Upper lobe of left lung (tissue), 6 donors: ENCODE measurements at places on chromosomes 1 and 21. TPM values are rescaled to one million over a fixed set of nuclear protein-coding genes. Genes with fewer than 3 reads are reported as not detected.

GRCh38 chr1:109657395-109657794 lies 1.5 kb downstream of the GSTM4 start:
- DNase-seq: no peak
- no peak overlapping the region for H3K4me3 ChIP-seq
- no peaks in the 10 kb centered on the region for H3K36me3 ChIP-seq

The PLA2G5 gene
- 2.0 TPM for total RNA-seq

DNA sequence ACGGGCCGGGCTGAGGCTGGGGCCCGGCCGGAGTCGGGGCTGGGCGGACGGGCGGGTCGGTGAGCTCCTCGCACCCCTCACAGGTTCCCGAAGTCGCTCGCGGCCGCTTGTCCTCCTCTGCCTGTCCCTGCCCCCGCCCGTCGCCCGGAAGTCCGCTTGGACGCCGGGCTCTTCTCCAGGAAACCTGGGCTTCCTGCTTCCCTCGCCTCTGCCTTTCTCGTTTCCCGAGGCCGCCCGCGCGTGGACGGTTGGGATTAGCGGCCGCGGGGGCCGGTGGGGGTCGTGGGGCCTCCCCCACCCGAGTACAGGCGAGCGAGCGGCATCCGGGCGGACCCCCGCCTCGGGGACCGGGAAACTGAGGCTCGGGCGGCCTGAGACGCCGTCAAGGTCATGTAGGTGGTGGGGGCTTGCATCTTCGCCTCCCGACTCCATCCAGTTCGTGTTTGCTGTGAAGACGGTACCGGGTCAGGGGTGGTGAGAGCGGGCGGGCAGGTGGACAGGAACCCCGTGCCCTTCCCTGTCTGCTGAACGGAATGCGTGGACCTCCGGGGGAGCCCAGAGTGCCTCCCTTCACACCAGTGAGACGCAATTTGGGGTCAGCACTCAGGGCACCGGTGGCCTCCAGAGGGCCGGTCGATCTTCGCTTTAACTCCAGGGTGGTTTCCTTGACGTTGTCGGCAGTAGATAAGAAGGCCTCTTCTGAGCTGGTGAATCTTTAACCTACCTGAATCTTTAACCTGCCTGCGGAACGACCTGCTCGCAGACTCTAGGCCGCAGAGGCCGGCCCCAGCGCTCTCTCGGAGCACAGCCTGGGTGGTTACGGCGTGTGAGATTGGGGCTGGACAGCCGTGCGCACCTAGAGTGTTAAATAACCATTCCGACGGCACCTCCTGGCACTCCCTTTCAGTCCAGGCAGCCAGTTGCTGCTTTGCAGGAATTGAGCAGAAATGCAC lies 686 bp downstream of the ARF1 start:
- peaks cover 58% of the 10 kb centered on the region for H3K4me1 ChIP-seq
- H3K36me3 ChIP-seq: no peaks in the 10 kb centered on the region
- H3K27me3 ChIP-seq: no peaks in the 10 kb centered on the region

- no peak overlapping the region for H3K27ac ChIP-seq
- H3K4me1 ChIP-seq: no peaks in the 10 kb centered on the region
- no peak for DNase-seq
- H3K36me3 ChIP-seq: no peaks in the 10 kb centered on the region
These were observed 988.1 kb upstream of the B3GALT2 start for GRCh38 chr1:194174528-194174927.

DNA sequence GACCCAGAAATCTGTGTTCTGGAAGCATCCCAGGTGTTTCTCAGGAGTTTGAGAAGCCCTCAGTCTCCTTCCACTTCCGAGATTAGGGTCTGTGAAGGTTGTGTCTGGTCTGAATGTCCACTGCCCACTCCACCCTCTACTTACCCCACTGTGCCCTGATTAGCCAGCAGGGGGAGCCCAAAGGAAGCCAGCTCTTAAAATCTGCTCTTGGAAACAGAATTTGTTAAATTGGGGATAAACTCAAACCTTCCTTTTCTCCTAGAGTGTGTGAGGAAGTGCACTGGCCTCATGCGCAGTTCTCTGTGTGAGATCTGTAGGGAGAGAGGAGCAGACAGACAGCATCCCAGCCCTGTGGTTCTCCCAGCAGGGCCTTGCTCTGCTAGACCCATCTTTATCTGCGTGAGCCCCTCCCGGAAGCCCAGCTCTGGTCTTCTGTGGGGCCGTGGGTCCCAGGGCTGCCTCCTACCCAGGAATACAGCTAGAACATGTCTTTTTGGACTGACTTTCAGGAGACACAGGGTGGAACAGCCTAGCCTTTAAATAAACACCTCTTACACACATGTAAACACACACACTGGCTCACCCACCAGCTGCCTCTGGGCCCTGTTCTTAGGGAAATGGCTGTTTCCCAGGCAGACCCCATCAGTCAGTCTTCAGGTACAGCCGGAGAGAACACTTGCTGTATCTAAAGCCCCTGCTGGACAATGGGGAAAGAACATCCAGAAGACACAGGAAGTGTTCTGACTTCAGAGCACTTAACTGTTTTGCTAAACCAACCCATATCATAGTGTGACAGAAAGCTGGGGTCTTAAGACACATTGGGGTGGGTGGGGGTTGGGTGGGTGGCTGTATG lies 52.2 kb downstream of the SMYD2 start:
- no peak for DNase-seq
- peaks cover 6% of the 10 kb centered on the region for H3K4me1 ChIP-seq
- no peaks in the 10 kb centered on the region for H3K27me3 ChIP-seq
- no peak overlapping the region for H3K4me3 ChIP-seq

DNA sequence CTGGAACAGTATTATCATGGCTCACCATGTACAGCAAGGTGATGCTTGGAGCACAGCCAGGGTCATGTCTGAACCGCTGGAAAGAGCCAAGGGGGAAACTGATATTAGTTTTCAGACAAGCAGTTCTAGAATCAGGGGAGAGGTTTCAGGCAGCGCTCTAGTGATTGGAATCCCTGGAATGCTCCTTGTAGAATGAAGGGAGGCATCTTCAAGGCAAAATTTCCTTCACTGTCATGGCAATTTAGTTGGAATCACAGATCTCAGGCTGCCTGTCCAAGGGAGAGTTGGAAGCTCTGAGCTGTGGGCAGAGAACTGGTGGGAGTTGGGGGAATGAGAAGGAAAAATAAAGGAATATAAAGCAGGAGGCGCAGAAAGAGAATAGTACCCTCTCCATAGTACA lies 737.1 kb downstream of the PTPRU start:
- H3K36me3 ChIP-seq: no peaks in the 10 kb centered on the region
- no peak overlapping the region for H3K4me3 ChIP-seq
- DNase-seq: no peak
- no peaks in the 10 kb centered on the region for H3K27me3 ChIP-seq
- no peak overlapping the region for H3K27ac ChIP-seq

DNA sequence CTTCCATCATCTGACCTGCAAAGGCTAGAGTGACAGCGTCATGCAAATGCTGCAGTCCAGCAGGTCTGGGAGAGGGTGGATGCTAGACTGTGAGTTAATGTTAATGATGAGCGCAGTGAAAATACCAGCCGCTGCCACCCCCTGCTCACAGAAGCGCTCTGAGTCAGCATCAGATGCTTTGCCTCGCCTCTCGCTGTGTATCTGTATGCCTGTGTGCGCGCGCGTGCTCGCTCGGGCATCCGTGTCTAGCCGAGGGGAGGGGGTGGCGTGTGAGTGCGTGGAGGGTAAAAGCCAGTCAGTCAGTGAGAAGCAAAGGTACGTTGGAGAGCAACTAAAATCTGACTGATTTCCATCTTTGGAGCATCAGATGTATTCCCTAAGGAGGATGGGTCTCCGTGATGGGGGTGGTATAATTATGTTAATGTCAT lies 858.7 kb downstream of the USP25 start:
- peak; percentile 55 for DNase-seq
- no peak overlapping the region for H3K4me3 ChIP-seq
- H3K4me1 ChIP-seq: no peaks in the 10 kb centered on the region

The TESK2 gene
- 7.4 TPM for total RNA-seq
